ENCODE measurements at places on chromosomes 16 and 17.
A peak's percentile ranks its signal among the peaks of the same experiment; 100 is the strongest.

DNA sequence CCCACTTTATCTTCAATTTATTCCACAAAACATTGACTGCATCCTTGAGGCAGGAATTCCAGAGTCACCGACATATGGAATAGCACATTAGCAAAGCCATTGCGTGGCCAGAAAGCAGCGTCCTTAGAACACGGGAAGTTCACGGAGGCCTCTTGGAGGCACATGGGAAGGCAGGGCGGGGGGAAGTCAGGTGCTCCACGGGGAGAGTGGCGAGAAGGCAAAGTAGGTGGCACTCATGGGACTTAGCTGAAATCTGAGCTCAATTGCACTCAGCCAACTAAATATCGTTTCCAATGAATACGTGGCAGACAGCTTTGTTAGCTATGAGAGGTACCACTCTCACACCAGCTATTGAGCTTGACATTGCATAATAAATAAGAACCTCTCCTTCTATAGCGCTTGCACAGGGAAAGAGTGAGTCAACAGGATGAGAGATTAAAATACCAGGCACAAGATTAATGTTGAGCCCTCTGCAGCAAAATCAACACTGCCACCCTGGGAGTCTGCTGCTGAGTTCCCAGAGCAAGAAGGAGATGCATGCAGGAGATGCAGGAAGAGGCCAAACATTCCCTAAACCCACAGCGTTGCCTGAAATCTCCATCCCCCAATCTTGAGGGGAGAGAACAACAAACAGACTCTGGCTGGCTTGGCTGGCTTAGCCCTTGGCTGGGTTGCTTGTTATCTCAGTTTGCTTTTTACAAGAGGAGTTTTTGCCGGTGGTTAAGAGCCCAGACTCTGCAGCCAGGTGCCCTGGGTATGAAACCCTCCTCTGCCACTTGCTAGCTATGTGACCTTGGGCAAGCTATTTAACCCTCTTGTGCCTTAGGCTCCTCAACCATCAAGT is 28.8 kb downstream of the ABCC12 start:
- peak; percentile 81 for DNase-seq

GRCh38 chr17:77315551-77316190 is 174.9 kb downstream of the SEC14L1 start:
- no peak for DNase-seq

DNA sequence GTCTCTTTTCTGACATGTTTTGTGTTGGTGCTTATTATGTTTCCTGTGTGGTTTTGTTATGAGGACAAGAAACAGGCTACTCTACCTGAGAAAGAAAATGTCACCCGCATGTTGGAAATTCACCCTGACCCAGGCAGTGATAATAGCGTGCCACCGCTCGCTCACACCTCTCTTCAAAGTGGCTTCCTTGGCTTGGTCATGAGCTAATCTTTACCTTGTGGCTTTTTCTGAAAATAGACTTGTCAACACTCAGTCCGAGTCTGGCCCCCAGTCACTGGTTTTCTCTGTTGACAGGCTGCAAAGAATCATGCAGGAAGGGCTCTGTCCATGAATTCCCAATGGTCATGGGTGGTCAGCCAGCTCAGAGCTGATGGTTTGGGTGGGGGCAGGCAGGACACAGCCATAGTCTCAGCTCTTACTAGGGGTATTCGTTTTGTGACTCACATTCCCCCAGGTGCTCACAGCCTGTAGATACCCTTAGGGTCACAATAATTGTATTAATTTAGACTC is 121.3 kb upstream of the CACNG5 start:
- no peak for DNase-seq

DNA sequence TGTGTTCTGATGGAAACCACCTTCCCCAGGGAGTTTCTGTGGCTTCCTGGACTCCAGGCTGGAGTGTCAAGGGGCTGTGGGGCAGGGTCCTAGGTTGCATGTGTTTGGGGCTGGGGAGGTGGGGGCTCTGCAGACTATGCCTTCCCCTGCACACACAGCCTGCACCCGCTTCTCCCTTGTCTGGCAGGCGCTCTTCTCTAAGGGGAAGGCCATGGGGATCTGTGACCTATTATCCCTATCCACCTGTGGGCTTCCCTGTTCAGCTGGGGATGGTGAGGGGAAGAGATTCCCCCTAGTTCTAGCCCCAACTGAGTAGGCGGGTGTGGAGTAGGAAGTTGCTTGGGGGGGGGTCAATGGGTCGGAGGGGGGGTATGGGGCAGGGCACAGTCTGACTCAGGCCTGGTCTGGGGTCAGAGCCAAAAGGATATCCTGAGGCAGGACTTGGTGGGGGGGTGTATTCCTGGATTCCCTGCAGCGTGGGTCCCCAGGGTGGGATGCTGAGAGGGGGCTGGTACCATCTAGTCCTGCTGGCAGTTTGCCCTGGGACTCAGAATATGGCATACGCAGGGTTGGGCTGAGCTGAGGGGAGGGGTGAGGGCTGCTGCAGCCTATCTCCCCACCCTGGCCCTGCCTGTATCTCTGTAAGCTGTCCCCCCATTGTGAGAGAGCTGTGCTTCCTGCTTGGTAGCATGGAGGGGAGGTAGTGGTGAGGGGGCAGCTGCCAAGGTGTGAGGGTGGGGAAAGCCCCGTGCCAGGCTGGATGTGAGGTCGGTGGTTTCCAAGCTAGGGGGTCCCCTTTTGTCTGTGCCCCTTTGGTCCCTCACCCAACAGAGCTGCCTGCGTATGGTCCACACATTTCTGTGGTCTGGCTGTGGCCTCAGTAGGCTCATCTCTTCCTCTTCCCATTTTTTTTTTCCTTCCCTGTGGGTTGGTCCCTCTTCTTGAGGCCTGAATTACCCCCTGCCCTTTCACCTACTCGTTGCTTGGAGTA is 14.7 kb downstream of the RARA start:
- peak; percentile 67 for DNase-seq

DNA sequence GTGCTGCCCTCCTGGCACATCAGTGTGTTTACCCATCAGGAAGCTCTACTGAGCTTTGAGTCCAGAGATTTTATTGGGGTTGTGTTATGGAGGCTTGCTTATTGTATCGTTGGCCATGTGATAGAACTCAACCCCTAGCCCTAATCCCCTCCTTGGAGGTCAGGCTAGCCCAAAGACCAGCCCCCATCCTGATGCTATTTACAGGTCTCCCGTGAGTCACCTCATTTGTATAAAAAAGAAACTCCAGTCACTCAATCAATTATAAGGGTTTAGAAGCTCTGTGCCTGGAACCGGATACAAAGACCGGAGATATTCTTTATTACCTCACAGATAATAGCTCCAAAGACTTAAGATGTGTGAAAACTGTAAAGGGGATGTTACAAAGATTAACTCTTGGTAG is 405.9 kb downstream of the CNTNAP4 start:
- no peak for DNase-seq

DNA sequence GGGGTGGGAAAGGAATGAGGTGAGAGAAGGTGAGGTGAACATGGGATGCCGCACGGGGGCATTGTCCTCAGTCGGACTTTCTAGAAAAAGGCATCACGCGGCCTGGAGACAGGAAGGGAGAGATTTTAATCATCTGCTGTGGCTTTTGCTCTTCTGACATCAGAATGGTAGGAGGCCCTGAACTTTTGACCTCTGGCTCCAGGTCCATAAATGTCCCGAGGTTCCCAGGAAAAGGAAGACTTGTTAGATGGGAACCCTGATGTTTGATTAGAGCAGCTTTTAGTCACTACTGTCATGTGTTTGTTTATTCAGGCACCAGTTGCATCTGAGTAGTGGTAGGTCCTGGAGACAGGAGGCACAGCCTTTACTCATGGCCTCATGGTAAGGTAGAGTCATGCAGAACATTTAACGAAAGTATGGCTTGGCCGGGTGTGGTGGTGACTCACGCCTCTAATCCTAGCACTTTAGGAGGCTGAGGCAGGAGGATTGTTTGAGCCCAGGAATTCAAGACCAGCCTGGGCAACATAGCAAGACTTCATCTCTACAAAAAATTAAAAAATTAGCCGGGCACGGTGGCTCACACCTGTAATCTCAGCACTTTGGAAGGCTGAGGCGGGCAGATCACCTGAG is 203.1 kb downstream of the MSI2 start:
- DNase-seq: no peak

- peak; percentile 86 for DNase-seq
Observed at GRCh38 chr16:30949650-30950515, 1.0 kb downstream of the ORAI3 start.

GRCh38 chr17:20784100-20784665 is 204.7 kb downstream of the CDRT15L2 start:
- no peak for DNase-seq

- no peak for DNase-seq
Observed at GRCh38 chr17:72474719-72475477, 354.1 kb downstream of the SOX9 start.

- no peak for DNase-seq
Observed at GRCh38 chr16:81610936-81611335, 166.3 kb downstream of the CMIP start.

DNA sequence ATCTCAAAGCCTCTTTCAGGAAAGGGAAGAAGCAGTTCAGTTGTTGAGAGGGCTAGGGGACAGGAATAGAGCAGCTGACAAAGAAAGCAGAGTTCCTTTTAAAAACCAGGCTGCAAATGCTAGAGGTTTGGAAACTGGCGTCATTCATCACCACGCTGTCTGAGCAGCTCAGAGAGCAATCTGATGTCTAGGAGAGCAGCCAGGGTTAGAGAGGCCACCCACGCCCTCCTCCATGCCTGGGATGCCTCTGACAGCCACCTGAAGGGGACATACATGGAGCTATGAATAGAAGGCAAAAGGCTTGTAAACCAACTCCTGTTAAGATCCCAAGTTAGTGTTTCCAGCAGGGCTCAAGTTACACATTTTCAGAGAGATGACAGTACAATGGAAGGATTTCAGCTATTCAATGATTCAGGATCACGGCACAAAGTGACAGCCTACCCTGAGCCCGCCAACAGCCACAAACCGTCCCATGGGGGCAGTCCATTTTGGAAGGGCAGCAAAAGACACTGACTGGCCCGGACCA is 12.4 kb downstream of the RAB5C start:
- DNase-seq: no peak

Data from left lung (tissue), 14 donors.